ENCODE measurements at places on chromosomes 2 and 18.

DNA sequence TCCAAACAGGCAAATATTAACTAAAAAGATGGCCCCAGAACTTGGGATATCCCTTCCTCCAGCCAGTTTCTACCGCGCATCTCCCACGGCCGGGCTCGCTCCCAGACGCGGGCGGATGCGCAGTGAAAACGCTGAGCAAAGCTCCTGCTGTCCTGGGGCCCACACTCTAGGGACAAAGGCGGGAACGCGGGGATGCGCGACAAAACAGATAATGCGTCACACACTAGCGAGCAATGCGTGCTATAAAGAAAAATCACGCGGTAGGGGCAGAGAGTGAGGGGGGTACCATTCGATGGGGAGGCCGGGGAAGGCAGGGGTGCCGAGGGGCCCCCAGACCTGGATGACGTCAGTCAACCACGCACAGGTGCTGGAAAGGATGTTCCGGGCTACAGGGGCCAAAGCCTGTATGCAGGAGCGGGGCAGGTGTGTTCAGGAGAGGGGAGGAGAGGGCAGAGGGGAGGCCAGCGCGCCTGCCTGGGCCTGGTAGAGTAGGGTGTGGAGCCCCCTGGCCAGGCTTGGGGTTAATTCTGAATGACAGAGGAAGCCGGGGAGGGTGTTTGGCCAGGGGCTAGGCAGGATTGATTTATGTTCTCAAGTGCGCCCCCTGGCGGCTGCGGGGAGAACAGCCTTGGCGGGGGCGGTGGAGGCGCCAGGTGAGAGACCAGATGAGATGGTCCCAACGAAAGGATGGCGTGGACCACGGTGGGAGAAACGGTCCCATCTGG is 14.9 kb upstream of the ITM2C start:
- peak; percentile 58 for DNase-seq

GRCh38 chr2:3670376-3670775 is 12.4 kb downstream of the ALLC start:
- no peak for DNase-seq

GRCh38 chr2:88159955-88160415 is 10.2 kb upstream of the THNSL2 start:
- peak; percentile 45 for DNase-seq

DNA sequence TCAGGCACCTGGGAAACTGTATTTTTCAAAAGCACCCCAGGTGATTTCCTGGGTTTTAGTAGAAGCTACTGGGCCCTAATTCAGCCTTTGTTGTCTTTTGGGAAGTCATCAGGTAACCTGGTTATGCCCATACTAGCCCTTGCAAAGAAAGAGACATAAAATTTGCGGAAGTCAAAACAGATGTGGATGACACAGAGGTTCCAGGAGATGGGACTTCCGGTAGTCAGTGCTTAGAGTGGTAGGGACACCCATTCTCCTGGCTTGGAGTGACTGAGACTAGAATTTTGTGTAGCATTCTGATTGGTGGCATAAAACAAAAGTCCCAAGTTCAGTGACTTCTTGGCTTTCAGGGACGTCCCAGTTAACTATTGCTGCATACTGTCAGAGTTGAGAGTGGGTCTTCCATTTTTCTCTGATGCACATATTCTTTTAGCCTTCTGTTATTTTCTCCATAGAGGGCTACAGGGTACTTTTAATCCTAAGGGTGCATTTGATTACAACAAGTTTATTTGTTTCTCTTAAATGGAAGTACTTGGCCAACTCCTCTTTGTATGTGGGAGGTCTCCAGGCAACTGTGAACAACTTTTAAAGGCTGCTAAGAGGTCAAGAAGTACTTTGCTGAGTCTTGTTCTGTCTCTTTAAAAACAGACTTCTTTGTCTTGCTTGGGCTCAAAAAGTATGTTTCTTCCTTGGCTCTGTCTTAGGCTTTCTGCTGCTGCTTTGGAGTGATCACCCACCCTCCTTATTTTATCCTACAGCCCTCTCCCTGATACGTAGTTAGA is 8.8 kb downstream of the NAB1 start:
- no peak for DNase-seq

- DNase-seq: no peak
Observed at GRCh38 chr2:73254343-73255006, 20.4 kb downstream of the CCT7 start.

DNA sequence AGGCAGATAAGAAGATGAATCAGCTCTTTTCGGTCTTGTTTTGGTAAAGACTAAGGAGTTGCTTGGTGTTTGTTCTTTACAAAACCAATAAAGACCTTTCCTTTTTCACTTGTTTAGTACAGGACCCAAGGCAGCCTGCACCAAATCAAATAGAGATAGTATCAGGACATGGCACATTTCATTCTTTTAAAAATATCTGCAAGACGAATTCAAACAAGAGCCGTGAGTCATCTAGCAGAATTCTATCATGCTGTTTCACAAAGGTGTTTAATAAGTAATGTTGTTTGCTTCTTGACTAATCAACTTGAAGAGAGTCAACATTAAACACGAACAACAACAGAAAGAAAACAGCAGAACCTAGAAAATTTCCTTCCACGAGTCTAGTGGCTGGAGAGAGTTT is 102.8 kb upstream of the TTN start:
- no peak for DNase-seq
